ENCODE measurements at places on chromosomes 5 and 9.

- DNase-seq, result no peak
Observed at GRCh38 chr5:110718311-110718710, 8.2 kb downstream of the TMEM232 start.

GRCh38 chr9:113805486-113806132 lies 70.5 kb upstream of the ZNF618 start:
- no peak for DNase-seq

- no peak for DNase-seq
Observed at GRCh38 chr5:150734579-150735384, 24.0 kb downstream of the DCTN4 start.

DNA sequence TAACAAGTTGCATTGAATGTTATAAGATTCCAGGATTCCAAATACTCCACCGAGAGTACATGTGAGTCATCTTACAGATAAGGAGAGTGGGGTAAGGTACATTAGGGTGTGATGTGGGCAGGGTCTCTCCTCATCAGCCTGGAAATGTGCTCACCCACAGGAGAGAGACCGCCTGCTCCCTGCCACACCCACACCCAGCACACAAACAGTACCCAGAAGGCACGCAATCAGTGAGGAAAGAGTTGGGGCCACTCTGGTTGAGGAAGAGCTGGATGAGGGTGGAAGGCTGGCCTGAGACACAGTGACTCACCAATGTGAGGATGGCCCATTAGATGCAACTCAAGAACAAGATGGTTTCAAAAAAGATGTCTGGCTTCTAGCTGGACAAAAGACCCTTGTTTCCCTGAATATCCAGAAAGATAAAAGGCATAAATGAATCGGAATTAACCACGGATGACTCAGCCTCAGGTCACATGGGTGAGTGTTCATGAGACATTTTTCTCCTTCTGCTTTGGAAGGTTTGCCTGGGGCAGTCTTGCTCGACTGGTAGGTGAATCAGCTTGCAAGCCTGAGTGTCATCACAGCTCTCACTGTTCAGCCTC lies 51.1 kb upstream of the LHFPL2 start:
- no peak for DNase-seq

DNA sequence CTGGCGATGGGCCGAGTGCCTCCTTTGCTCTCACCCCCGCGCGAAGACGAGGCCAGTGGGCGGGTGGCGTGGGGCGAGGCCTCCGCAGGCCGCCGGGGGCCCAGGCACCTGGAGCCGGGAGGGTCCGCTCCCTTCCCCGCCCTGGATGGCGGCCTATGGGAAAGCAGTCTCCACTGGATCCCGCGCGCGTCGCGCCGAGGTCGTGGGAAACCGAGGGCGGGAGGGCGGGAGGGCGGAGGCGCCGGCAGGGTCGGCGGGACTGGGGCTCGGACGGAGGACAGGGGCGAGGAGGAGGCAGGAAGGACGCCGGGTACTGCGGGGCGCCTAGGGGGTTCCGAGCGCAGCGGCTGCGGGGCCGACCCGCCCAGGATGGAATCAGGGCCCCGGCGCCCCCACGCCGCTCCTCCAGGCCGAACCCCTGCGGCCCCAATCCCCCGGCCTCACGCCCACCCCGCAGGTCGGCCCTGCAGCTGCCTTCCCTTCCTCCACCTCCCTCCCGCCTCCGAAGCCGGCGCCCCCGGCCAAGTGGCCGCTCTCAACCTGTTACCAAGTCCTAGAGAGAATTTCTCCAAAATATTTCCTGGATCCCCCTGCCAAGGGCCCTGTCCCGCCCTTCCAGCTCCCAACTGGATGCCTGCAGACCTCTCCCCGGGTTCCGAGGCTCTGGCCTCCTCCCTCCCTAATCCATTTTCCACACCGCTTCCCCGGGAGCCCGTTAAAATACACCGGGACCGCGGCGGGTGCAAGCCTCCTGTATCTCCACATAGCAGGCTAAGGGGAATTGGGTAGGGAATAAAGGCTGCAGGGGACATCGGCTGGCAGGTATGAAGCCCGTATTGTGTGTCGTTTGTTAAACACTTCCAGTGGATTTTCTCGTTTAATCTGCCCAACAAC lies 146.3 kb downstream of the ERCC6L2 start:
- DNase-seq, result no peak

DNA sequence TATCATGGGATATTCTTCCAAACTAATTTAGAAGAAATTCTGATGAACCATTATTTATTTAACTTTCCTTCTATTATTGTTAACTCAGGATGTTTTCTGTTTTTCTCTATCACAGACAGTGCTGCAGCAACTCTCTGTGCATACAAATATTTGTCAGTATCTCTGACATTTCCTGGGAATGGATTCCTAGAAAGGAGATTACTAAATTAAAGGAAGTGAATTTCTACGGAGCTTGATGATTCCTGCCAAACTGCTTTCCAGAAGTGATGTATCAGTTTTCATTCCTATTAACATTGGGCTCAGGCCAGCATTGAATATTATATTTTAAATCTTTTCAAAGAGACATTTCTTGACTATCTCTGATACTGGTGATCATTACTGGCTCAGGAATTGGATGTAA lies 26.0 kb upstream of the MAST4 start:
- no peak for DNase-seq

DNA sequence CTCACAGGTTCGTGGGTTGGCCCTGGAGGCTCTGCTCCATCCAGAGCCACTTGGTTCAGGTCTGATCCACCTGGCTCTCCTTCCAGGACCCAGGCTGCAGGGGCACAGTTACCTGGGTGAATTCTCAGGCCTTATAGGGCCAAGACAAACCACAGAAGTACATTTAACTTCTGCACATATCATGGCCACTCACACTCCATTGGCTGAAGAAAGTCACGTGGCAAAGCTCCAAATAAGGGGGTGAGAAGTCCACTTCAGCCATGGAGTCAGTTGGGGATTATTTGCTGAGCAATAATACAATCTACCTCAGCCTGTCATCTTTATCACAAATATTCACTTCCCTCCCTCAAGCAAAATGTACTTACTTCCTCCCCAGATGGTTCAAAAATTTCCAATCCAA lies 83.6 kb downstream of the MACROH2A1 start:
- no peak for DNase-seq

DNA sequence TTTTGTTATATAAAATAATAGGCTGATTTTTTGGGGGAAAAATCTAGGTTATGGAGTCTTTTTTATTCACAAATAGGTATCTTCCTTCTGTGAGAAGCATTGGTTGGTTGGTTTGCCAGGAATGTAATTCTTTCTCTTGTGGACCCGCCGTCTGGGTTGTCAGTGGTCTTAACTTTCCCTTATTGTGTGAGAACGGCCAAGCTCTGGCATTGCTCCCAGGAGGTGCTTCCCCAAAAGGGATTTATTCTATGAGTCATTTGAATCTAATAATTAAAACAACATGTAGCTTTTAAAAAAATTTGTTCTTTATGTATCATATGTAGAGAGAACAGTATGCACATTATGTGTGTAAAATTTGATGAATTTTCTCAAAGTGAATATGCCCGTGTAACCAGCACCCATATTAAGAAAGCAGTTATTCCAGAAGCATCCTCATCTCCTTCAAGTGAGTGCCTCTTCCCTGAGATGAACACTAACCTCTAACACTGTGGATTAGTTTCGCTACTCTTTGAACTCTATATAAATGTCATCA lies 114.4 kb downstream of the MAST4 start:
- no peak for DNase-seq

- no peak for DNase-seq
Observed at GRCh38 chr5:93995126-93995621, 253.8 kb upstream of the POU5F2 start.

DNA sequence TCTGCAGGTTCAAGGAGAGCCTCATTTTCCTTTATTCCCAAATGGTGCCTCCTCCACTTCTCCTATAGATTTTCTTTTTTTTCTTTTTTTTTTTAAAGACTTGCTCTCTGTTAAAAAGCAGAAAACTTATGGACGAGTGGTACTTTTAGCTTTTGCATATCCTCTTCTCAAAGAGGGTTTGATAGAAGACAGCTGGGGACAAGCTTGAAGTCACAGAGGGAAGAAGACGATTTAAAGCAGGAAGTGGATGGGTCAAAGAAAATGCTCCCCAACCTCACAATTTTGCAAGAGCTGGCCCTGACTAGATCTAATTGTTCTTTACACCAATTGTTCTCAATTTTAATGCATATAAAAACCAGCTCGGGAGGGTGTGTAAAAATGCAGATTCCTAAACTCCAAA lies 48.9 kb downstream of the APBA1 start:
- no peak for DNase-seq

GRCh38 chr5:8185852-8186251 lies 316.9 kb downstream of the MTRR start:
- no peak for DNase-seq

- no peak for DNase-seq
Observed at GRCh38 chr5:110045158-110045557, 355.4 kb downstream of the MAN2A1 start.

- no peak for DNase-seq
Observed at GRCh38 chr9:26802921-26803320, 89.7 kb downstream of the CAAP1 start.

DNA sequence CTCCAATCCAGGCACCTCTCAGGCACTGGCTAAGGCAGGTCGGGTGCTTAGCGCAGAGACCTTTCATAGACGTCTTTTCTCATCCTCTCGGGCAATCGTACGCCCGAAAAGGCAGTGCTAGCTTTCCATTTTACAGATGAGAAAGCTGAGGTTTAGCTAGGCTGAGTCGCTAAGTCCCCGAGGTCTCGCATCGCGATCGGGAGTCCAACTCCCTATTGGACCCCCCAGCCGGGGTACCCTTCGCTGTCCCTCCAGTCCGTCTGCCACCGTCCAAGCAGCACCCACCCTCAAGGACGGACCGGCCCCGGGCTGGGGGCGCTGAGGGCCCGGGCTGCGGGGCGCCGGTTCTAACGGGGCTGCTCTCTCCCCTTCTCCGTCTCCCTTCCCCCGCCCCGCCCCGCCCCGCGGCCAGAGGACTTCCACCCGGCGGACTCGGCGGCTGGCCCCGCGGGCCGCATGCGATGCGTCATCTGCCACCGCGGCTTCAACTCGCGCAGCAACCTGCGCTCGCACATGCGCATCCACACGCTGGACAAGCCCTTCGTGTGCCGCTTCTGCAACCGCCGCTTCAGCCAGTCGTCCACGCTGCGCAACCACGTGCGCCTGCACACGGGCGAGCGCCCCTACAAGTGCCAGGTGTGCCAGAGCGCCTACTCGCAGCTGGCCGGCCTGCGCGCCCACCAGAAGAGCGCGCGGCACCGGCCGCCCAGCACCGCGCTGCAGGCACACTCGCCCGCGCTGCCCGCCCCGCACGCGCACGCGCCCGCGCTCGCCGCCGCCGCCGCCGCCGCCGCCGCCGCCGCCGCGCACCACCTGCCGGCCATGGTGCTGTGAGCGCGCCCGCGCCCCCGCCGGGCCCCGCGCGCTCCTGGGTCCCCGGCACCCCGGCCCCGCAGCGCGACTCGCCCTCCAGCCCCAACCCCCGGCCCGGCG lies 12.5 kb upstream of the EXOSC2 start:
- DNase-seq, result no peak

- no peak for DNase-seq
Observed at GRCh38 chr5:142073362-142073988, 35.1 kb upstream of the NDFIP1 start.

DNA sequence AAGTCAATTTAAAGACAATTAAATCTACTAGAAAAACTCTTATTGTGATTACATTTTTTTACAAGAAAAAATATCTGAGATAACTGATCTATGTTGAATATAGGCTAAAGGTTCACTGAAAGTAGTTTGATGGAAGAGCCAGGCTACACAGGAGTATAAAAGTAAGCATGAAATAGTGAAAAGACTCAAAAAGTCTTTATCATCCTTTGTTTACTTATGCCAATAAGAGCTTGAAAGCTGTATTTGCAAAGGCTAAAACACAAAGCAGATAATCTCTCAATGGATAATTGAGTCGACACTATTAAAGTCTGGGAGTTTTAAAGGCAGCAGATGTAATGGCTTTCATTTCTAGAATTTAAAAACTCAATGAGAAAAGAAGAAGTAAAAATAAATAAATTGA lies 42.0 kb downstream of the SSBP2 start:
- DNase-seq, result no peak

- DNase-seq, result no peak
Observed at GRCh38 chr5:132841305-132841704, 10.9 kb upstream of the SHROOM1 start.

GRCh38 chr5:7324919-7325318 lies 71.0 kb upstream of the ADCY2 start:
- DNase-seq, result no peak

GRCh38 chr9:89498852-89499480 lies 1.1 kb upstream of the SEMA4D start:
- no peak for DNase-seq
